Esophagus muscularis mucosa (tissue), 4 donors: ENCODE measurements at places on chromosomes 2 and 18. TPM values are rescaled to one million over a fixed set of nuclear protein-coding genes. Genes with fewer than 3 reads are reported as not detected.

DNA sequence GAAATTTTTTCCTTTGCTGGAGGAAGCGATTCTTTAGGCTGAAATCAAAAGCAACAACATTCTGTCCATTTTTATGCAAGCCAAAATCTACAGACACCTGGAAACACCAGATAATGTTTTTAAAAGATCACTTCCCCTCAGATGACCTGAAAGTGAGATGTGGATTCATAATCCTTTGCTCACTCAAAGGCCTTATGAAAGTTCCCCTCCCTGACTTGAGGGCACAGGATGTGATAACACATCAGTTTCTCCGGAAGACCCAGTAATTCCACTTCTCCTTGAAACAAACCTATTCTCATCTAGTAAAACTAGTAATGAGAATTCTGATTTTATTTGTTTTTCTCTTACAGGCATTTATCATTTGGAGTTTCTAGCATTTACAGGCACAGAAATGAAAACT, 218.3 kb upstream of the RND3 start:
- no peak for DNase-seq

PPP3R1 gene
- total RNA-seq, result 28.0 TPM

STRN gene
- 20.5 TPM for total RNA-seq

DNA sequence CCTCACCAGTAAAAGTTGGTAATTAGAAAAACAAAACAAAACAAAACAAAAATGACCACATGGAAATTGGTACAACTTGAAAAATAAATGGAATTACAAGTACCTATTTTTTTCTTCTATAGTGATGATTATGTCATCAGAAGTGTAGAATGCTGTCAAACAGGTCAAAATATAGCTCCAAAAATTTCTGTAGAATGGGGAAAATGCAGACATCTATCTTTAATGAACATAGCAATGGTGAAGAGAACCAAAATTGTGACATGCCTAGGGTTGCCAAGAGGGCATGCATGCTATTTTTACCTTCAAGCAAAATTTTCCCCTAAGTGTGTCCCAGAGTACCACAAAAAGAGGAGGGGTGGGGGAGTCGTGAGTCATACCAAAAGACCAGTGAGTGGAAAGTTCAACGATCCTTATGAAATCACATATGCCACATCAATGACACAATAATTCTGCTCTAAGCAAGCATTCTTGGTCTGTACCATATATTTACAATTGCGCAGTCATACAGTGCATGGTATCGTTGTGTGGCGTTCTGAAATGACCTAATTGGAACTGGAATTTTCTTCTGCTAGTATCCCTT, 1436.4 kb downstream of the SUCLG1 start:
- no peak for DNase-seq

LRRTM1 gene
- 0.83 TPM for total RNA-seq

LYG2 gene
- not detected for total RNA-seq

DNA sequence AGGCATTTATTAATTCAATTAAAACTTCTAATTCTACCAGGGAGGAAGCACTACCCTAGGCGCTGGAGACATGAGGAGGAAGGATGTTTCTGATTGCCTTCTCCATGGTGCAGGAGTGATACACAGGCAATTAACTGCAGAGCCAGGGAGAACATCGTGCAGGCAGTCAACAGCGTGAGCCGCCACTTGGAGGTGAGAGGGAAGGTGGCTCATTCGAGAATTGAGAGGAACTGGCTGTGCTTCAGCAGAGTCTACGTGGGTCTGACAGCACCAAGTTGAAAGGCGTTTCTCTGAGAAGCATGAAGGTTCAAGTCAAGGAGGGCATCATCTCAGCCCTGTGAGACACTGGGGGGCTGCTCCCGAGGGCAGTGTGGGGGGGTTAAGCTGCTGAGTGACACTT, 388.7 kb upstream of the MYT1L start:
- no peak for DNase-seq

GRCh38 chr2:41484858-41485234, 563.0 kb upstream of the PKDCC start:
- no peak for DNase-seq
